H9 (cell line): ENCODE measurements at places on chromosomes 12 and 14.

GRCh38 chr14:67416810-67417209 lies 4.8 kb upstream of the PLEK2 start:
- no peak for DNase-seq

DNA sequence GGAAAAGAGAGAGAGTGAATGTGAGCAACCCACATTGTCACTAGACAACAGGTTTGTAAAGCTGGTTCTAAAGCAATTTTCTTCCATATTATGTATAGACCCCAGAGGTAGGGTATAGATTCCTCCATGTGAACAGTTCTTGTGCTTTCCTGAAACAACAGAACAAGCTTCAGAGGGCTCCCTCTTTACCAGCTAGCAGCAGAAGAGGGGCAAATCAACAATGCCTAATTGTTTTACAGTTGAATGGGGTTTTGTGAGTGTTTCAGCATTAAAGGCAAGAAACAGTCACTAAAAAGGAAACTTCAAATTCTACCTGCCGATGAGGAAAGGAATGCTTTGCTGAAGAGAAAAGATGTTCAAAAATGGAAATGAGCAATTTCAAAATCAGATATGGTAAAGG lies 341.2 kb upstream of the KITLG start:
- DNase-seq: no peak

GRCh38 chr14:55188686-55189295 lies 2.6 kb downstream of the DLGAP5 start:
- no peak for DNase-seq

GRCh38 chr12:75041472-75041871 lies 168.2 kb downstream of the KCNC2 start:
- no peak for DNase-seq

DNA sequence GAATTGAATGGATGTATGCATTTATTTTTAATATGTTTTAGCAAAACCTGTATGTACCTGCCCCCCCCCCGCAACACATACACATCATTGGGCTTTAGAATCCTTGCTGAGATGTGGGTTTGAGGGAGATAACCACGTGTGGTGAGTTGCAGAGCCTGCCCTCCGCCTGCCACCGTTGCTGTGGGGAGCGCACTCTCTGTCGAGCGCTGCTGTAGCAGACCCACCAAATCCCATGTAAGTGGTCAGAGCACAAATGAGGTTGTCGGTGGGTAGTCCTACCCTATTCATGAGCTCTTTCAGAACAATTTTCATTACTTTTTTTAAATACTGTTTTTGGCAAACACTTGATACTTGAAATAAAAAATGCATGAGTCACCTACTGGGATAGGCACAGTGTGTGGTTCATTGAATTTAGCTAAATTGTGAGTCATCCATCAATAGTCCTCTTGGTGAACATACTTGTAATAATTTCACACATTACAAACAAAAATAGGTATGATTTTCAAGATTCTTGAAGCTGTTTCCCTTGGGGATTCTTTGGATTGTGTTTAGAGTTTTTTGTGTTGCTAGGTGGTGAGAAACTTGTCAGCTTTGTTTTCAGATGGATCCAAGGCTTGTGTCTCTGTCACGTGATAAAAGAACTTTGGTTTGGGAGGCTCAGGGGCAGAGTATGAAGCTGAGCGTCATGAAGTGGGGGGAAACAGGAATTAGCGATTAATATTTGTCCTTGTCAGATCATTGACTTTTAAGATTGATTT lies 107.6 kb downstream of the PTCSC3 start:
- no peak for DNase-seq

DNA sequence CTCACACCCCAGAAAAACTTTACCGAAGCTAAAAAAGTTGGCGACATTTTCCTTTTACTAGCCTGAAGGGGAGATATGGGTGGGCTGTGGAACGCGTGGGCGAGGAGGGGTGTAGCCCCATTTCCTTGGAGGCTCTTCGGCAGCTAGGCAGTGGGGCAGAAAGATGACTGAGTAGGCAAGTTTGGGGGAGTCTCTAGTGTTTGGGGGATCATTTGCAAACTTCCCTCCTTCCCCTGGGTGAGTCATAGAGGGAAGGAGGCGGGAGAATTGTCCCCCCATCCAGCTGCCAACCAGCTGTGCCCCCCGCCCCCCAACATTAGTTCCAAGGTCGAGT lies 2.3 kb downstream of the GLI1 start:
- no peak for DNase-seq

GRCh38 chr14:28323951-28324741 lies 442.4 kb upstream of the FOXG1 start:
- no peak for DNase-seq
